Type B pancreatic cell (in vitro differentiated cells): ENCODE measurements at places on chromosomes 5 and 9.

DNA sequence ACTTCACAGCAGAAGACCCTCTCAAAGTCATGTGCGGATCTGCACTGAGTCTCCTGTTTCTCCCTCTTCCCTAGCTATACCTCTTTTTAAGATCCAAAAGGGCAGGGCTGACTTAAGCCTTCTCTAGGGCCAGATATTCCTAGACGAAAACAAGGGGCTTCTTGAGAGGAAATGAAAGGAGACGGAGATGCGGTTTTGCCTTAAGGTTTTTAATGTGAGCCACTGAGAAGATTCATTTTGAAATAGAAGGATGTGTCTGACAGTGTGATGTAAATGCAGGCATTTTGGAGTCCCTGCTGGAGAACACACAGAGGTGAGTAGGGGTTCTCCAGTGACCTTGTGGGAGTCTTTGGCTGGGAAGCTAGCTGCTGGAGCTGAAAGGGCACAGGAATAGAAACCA lies 15.6 kb upstream of the IL12B start:
- H3K36me3 ChIP-seq: peaks cover 3% of the 10 kb centered on the region
- peaks cover 5% of the 10 kb centered on the region for H3K4me1 ChIP-seq
- DNase-seq: no peak
- H3K27ac ChIP-seq: no peak overlapping the region
- peaks cover 30% of the 10 kb centered on the region for H3K27me3 ChIP-seq

GRCh38 chr5:3006526-3006925 lies 255.0 kb upstream of the IRX2 start:
- no peak overlapping the region for H3K27ac ChIP-seq
- no peaks in the 10 kb centered on the region for H3K4me1 ChIP-seq
- no peaks in the 10 kb centered on the region for H3K27me3 ChIP-seq
- no peaks in the 10 kb centered on the region for H3K36me3 ChIP-seq
- peak; percentile 37 for DNase-seq

DNA sequence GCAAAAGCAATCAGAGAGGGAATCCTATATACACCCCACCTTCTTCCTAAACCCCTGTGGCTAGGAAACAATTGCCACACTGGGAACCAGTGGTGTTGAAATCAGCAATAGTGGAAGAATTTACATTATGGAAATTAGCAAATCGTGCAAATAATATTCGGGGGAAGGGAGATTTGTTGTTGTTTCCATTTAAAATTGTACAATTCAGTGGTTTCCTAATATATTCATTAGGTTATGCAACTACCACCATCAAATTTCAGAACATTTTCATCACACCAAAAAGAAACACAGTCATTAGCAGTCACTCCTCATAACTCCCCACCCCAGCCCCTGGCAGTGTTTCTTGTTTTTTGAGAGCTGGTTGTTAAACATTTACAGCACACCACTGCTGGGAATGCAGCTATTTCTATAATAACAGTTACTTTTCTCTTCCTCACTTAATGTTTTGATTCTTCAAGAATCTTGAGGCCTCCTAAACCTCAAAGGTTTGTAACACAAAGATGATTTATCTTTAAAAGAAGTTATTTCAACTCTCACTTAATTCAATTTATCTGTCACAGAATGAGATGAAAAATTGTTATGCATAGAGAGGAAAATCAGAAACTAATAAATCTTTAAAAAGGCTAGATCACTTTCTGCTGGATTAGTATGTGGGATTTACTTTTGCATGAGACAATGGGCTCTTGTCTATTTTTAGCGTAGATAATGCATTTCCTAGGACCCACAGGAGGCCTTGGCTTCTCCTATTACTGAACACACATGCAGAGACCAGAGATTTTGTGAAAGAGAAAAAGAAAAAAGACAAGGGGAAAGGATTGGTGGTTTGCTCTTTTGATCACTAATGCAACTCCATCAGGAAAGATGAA lies 91.8 kb upstream of the DAPK1 start:
- H3K27ac ChIP-seq: peak overlapping the region; percentile 55
- H3K36me3 ChIP-seq: no peaks in the 10 kb centered on the region
- peaks cover 42% of the 10 kb centered on the region for H3K4me1 ChIP-seq
- DNase-seq: no peak
- H3K27me3 ChIP-seq: peaks cover 8% of the 10 kb centered on the region

DNA sequence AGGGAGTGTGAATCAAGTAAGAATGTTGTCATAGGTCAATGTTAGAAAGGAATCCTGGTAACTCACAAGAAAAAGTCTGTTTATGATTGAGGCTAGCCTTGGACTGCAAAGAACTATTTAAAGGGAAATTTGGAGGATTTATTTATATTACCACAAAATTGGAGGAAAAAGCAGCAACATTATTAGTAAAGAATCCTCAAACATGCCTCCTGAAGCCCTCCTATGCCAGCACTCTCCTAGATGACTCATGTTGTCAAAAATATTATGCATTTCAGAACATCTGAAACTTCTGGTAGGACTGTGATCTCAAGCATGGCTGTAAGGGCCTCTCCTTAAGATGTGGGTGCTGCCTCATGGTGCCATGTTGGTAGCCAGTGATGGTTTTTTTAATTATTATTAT lies 628.5 kb downstream of the CHSY3 start:
- no peaks in the 10 kb centered on the region for H3K27me3 ChIP-seq
- no peak overlapping the region for H3K27ac ChIP-seq
- H3K4me3 ChIP-seq: no peak overlapping the region
- no peaks in the 10 kb centered on the region for H3K36me3 ChIP-seq
- H3K4me1 ChIP-seq: no peaks in the 10 kb centered on the region

GRCh38 chr9:130160862-130161470 lies 11.2 kb upstream of the NCS1 start:
- H3K36me3 ChIP-seq: no peaks in the 10 kb centered on the region
- no peaks in the 10 kb centered on the region for H3K4me1 ChIP-seq
- no peak overlapping the region for H3K27ac ChIP-seq
- DNase-seq: no peak

DNA sequence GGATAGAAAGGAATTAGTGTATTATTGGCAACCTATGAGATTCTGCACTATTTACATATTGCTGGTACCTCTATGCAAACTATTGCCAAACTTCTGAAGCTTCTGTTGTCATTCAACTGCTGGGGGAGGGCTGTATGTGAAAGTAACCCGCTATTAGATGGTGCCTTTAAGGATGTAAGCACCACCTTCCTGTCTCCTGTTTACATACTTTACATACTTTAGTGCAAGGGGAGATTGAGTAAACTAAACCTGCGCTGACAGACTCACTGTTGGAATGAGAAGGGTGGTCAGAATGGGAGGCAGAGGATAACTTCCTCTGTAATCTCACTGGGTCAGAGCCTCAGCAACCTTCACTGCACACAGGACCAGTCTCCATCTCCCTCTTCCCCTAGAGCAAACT lies 123.8 kb downstream of the NR3C1 start:
- peaks cover 24% of the 10 kb centered on the region for H3K36me3 ChIP-seq
- H3K4me3 ChIP-seq: no peak overlapping the region
- H3K27ac ChIP-seq: no peak overlapping the region
- H3K4me1 ChIP-seq: peaks cover 3% of the 10 kb centered on the region
- H3K27me3 ChIP-seq: no peaks in the 10 kb centered on the region

GRCh38 chr5:79263290-79263689 lies 27.4 kb downstream of the JMY start:
- DNase-seq: no peak
- peaks cover 3% of the 10 kb centered on the region for H3K36me3 ChIP-seq
- H3K27ac ChIP-seq: no peak overlapping the region
- peaks cover 3% of the 10 kb centered on the region for H3K4me1 ChIP-seq

- H3K36me3 ChIP-seq: peaks cover 5% of the 10 kb centered on the region
- H3K27me3 ChIP-seq: no peaks in the 10 kb centered on the region
- H3K4me3 ChIP-seq: peak overlapping the region; percentile 61
- peak overlapping the region; percentile 71 for H3K27ac ChIP-seq
- no peak for DNase-seq
These were observed 27.0 kb downstream of the SPINK5 start for GRCh38 chr5:148090773-148091250.

DNA sequence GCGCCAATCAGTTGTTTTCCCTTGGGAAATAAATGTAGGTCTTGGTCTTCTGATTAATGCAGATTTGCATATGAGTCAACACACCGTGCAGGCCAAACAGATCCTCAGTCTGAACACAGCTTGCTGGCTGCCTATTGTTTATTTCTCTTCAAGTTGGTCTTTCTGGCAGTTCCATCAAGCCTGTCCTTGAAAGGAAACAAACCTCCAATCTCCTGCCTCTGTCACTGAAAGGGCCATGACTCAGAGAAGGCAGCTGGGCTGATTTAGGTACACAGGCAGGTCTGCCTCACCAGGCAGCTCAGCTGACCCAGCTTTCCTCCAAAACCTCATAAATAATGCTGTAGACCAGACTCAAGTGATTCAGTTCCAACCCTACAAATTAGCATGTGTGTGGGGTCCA lies 175.9 kb downstream of the MAN2A1 start:
- H3K27ac ChIP-seq: no peak overlapping the region
- H3K4me1 ChIP-seq: no peaks in the 10 kb centered on the region
- H3K4me3 ChIP-seq: no peak overlapping the region

DNA sequence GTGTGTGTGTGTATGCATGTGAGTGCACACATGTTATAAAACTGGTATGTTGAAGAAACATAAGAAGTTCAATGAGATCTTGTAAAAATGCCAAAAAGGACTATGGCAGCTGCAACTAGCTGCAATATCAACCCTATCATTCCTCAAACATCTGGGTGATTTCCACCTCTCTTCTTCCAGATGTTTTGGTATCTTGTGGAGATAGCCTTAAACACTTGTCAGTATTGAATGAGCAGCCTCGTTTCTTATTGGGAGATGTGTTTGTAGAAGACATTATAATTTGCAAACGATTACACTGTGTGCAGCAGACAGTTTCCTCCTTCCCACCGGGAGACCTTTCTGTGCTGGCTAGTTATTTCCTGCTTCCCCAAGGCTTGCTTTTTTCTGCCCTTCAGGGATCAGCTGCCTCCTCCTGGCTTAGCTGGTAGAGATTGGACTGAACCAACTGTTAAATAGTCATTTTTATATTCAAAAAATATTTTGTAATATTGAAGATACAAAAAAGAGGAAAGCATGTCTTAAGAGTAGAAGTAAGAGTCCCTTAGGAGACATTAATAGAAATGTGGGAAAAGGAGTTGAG lies 168.4 kb upstream of the MPDZ start:
- no peak overlapping the region for H3K27ac ChIP-seq
- H3K36me3 ChIP-seq: no peaks in the 10 kb centered on the region
- peaks cover 3% of the 10 kb centered on the region for H3K27me3 ChIP-seq
- DNase-seq: no peak
- no peak overlapping the region for H3K4me3 ChIP-seq

GRCh38 chr5:63961125-63961597 lies 1.1 kb downstream of the HTR1A start:
- no peak for DNase-seq
- H3K27ac ChIP-seq: no peak overlapping the region
- H3K36me3 ChIP-seq: no peaks in the 10 kb centered on the region
- peak overlapping the region; percentile 80 for H3K4me3 ChIP-seq
- H3K4me1 ChIP-seq: peaks cover 4% of the 10 kb centered on the region
- peaks cover 64% of the 10 kb centered on the region for H3K27me3 ChIP-seq

- no peaks in the 10 kb centered on the region for H3K4me1 ChIP-seq
- DNase-seq: no peak
These were observed 416.1 kb upstream of the TRPC7 start for GRCh38 chr5:136781464-136781863.

GRCh38 chr9:15240927-15241326 lies 66.1 kb downstream of the TTC39B start:
- H3K27ac ChIP-seq: no peak overlapping the region

GRCh38 chr5:148828511-148829247 lies 2.3 kb downstream of the ADRB2 start:
- H3K36me3 ChIP-seq: no peaks in the 10 kb centered on the region
- H3K4me1 ChIP-seq: peaks cover 16% of the 10 kb centered on the region
- H3K4me3 ChIP-seq: peak overlapping the region; percentile 92
- DNase-seq: no peak

- H3K36me3 ChIP-seq: no peaks in the 10 kb centered on the region
- no peak overlapping the region for H3K4me3 ChIP-seq
- peaks cover 4% of the 10 kb centered on the region for H3K4me1 ChIP-seq
- H3K27me3 ChIP-seq: no peaks in the 10 kb centered on the region
- no peak overlapping the region for H3K27ac ChIP-seq
These were observed 213.4 kb upstream of the ELL2 start for GRCh38 chr5:96175090-96175489.

DNA sequence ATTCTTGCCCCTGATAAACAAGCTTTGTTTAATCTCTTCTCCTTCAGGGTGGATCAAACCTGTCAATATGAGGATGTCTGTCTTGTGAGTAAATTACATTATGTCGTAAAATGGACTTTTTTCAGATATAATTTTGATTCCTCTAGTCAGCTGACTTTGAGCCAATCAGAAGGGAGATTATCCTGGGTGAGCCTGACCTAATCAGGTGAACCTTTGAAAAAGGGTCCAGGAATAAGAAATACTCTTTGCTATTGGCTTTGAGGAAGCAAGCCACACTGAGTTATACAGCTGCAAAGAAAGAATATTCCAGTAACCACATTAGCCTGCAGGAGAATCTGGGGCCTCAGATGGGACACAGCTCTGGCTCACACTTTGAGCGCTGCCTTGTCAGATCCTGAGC lies 304.3 kb upstream of the ARRDC3 start:
- H3K36me3 ChIP-seq: no peaks in the 10 kb centered on the region
- no peaks in the 10 kb centered on the region for H3K27me3 ChIP-seq
- H3K4me1 ChIP-seq: no peaks in the 10 kb centered on the region
- H3K4me3 ChIP-seq: no peak overlapping the region
- DNase-seq: no peak
- H3K27ac ChIP-seq: no peak overlapping the region

DNA sequence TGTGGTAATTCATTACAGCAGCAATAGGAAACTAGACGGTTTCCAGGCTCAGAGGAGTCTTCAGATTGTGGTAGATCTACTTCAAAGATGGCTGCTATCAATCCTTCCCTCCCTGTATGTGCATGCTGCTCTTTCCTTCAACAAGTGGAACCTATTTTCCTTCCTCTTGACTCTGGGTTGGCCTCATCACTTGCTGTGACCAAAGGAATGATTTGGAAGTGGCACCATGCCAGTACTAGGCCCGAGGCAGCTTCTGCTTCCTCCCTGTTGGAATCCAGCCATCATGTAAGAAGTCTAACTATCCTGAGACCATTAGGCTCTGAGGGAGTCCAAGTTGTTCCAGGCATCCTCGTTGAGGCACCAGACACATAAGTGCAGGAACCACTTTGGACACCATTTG lies 46.5 kb upstream of the MCTP1 start:
- no peaks in the 10 kb centered on the region for H3K27me3 ChIP-seq
- no peak overlapping the region for H3K4me3 ChIP-seq
- DNase-seq: no peak

DNA sequence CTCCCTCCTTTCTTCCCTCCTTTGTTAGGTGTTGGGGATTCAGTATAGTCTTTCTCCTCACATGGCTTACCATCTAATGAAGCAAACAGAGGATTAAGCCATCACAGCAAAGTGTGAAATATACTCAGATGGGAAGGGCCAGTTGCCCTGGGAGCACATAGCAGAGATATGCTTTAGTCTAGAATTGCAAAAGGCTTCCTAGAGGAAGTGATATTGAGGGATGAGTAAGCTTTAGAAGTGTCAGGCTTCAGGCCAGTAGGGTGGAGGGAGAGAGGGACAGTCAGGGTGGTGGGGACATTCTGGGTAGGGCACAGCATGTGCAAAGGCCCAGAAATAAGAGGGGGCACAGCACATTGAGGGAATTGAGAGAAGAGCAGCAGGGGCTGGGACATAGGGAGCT lies 46.2 kb upstream of the GLRA1 start:
- DNase-seq: no peak
- H3K4me1 ChIP-seq: peaks cover 7% of the 10 kb centered on the region
- no peaks in the 10 kb centered on the region for H3K27me3 ChIP-seq
- H3K4me3 ChIP-seq: no peak overlapping the region

- H3K27ac ChIP-seq: no peak overlapping the region
- peaks cover 12% of the 10 kb centered on the region for H3K36me3 ChIP-seq
- DNase-seq: no peak
- no peak overlapping the region for H3K4me3 ChIP-seq
- no peaks in the 10 kb centered on the region for H3K27me3 ChIP-seq
These were observed 33.6 kb downstream of the PRRT1B start for GRCh38 chr9:131578731-131579504.
